ENCODE measurements at places on chromosomes 11 and 22.

- no peak for DNase-seq
Measured at GRCh38 chr22:43401233-43401632, 10.6 kb upstream of the MPPED1 start.

GRCh38 chr22:40597526-40598430 is 38.7 kb downstream of the MRTFA start:
- no peak for DNase-seq

DNA sequence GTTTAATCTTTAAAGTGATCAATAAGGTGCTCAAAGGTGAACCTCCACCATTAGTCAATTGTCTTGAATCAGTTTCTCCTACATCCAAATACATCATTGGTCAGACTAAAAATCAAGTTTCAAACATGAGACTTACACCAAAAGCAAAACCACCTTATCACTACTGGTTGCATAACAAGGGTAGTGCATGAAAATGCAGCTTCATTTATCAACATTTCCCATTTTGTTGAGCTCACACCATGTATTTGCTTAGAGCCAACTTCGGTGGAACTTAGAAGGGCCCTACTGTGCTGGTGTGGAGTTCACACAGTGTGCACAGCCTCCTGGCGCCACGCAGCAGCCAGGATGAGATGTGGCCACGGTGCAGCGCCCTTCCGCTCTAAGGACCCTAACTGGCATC is 23.1 kb upstream of the PHLDA2 start:
- DNase-seq = no peak

- no peak for DNase-seq
Measured at GRCh38 chr11:58513747-58514367, 6.0 kb upstream of the OR5B21 start.

DNA sequence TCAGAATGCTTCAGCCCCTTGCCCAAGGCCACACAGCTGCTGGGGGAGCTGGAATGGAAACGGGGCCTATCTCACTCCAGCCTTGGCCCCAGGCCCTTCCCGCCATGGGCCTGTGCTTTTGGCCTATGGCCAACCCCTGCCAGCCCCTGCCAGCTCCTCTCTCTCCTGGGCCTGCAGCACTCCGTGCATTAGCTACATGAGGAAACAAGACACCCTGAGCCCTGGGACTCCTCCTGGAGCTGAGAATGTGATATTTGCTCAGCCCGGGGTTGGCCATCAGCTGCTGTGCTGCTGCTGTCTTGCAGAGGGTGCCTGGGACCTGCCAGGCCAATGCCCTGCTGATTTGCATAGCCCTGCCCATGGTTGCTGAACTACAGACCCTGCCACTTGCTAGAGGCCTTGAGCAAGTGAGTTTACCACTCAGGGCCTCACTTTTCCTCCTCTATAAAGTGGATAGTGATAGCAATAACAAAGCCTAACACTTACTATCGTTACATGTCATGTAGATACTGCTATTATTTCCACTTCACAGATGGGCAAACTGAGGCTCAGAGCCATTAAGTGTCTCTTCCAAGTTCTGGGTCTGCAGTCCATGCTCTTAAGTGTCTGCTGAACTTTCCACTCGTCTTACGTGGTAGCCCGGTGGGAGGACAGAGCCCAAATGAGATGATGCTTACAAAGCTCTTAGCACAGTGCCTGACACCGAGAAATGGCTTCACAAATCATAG is 99.6 kb downstream of the KIAA1671 start:
- DNase-seq = no peak

DNA sequence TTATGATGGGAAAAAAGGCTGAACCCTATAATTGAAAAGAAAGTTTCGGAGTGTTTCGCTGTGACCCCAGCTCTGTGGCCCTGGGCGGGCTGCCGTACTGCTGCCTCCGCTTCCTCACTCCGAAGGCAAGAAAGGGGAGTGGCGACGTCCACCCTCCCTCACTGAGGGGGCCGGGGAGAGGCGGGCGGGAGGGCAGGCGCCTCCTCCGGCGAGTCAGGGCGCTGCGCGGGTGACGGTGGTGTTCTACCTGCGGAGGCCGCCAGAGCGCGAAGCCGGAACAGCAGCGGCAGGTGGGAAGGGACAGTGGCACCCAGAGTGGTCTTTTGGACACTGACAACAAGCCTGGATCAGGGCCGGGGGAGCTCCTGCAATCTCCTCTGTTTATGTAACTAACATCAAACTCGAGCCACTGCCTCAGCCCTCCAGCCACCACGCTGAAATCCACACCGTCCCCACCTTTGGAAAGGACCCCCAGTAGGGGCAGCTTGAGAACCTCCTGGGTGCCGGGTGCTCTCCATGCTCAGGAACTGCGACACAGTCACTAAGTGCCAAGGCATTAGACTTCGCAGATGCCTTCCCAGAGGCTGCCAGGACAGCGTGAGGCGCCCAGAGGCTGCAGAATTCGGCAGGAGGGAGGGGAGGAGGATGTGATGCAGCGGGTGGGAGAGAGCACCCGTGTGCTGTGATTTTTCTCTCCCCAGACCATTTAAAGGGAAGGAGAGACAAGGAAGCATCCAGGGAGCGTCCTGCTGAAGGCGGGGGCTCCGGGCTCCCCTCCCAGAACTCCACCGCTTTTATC is 25.5 kb downstream of the BID start:
- DNase-seq = no peak

- no peak for DNase-seq
Measured at GRCh38 chr11:124977006-124977405, 23.0 kb downstream of the CCDC15 start.

DNA sequence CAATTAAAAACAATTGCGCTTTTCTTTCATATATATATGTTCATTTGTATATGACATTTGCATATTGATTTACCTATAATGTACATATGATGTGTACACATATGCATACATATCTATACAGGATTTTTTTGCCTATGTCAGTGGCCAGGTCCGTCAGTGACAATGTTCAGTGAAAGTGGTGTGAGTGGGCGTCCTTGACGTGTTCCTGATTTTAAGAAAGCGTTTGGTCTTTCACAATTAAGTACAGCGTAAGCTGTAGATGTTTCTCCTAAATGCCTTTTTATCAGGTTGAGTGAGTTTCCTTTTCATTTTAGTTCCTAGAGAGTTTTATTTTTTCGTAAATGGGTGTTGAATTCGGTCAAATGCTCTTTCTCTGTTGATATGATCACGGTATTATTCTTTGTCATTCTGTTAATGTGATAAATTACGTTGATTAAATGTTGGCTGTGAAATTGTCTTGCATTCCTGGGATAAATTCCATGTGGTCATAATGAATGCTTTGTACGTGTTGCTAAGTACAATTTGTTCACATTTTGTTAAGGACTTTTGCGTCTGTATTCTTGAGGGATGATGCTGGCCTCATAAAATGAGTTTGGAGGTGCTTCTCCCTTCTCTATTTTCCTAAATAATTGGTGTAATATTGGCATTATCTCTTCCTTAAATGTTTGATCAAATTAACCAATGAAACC is 10.6 kb upstream of the GNB1L start:
- DNase-seq = no peak

DNA sequence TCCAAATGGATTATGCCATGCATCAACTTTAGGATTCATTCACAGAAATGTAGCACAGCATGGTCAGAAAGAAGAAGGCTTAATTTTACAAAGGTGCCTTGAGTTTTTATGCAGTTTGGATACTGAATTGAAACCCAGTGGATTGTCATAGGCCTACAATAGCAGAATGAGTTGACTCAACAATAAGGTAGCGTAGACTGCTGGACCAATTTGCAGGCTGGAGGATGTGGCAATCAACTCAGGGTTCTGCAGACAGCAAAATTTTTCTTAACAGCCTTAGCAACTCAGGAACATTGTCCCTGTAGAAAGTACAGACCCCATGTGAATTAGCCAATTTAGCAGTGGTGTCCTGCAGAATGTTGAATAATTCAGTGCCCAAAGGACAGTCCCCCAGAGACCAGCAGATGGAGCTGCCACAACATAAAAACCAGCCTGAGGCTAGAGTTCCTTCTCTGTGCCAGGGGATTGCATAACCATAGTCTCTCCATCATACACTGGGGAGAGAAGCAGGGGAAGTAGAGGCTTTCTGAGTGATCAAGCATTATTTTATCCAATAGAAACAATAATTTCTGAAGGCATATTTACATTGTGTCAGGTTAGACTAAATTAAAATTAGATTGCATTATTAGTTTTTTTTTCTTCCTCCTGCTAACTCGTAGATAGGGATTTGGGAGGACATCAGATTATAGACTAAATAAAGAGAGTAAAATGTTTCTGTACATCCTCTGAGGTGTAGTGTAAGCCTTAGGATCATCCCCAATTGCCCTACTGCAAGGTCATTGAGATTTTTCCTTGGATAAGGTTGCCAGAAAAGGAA is 20.3 kb upstream of the MRPL17 start:
- DNase-seq = no peak

DNA sequence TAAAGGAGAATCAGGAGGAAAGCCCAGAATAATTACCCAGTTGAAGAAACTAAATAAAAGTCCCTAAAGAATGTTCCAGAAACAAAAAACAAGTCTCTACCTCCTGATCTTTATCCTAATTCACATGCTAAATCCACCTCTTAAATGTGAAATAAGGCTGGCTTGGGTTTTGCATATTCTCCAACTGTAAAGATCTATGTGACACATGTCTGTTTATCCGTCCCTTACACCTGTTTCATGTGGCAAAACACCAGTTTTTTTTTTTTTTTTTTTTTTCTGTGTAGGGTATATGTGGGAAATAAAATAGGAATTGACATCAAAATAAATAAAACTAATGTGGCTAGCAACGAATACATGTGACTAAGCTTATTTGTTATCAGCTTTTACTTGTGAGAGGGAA is 70.5 kb downstream of the NARS2 start:
- DNase-seq = no peak

DNA sequence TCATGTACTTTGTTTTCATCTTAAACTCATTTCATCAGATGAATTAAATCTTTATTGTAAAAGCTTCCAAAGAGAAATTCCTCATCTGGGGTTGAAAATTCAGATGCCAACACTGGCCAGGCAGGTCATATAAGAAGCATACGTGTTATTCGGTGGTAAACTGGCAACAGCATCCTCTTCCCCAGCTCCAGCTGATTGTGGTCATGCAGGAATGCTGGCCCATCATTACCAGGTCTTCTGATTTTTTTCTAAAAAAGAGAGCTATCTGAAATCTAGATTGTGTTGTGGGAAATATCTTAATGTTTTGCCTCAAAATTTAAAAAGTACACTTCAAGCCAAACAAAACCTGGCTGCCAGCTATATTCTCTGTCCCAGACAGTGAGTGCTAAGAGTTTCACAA is 53.6 kb downstream of the ARFGAP2 start:
- DNase-seq = no peak

DNA sequence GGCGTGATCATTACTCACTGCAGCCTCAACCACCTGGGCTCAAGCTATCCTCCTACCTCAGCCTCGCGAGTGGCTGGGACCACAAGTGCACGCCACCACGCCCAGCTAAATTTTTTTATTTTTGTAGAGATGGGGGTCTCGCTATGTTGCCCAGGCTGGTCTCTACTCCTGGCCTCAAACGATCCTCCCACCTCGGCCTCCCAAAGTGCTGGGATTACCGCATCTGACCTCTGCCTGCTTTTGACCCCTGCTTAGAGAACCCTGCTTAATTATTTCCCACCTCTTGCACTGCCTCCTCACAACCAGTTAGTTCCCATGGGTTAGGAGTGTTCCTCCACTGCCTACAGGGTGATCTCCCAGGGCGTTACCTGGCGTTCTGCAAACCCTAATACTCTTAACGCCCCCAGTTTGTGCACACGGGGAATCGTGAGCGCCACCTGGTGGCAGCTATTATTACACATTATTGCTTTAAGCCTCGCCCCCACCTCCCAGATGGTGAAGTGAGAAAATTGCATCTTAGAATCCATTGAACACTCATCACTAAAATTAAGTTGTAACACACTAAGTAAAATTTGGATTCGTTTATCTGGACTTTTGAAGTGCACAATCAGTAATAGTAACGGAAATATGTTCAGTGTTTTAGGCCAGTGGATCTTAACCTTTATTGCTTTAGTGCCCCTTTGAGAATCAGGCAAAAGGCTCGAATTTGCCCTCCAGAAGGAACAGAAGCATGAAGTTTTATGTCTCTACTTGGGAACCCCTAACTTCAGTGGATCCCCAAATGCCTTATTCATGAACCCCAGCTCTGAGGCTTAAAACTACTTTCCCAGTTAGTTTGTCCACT is 61.4 kb upstream of the ASPHD2 start:
- peak; percentile 33 for DNase-seq

DNA sequence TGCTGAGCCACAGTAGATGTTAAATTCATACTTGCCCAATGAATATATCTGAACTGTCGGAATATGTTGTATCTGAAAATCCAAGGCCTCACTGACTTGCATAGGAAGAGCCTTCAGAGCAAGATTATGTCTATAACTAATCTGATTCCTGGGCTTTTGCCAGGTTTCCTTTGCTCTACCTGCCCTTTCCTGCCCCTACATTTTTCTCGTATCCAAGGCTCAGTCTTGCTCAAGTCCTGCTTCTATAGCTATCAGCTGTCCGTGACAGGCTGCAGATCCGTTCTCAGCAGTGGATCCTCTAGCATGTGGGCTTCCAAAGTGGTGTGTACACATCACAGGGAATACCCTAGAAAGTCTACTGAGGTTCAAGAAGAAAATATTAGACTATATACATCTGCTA is 18.8 kb upstream of the USP47 start:
- no peak for DNase-seq

- DNase-seq = no peak
Measured at GRCh38 chr11:12411806-12412727, 34.7 kb downstream of the PARVA start.

DNA sequence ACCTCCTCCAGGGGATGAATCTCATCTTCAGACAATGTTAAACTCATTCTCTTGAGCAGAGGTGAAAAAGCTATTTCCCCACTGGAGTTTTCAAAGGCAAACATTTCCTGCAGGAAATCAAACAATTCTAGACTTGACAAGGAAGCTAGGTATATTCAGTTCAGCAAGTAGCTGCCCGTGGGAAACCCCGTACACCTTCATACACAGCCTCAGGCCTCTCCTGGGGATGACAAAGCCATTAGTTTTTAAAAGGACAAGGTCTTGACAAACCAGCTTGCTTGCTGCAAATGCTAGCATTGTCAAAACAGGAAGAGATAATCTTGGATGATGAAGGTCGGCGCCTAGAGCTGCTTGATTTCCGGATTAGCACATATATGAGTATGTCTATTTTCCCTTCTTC is 1630.8 kb upstream of the TENM4 start:
- no peak for DNase-seq
